ENCODE measurements at places on chromosomes 16 and 17. TPM values are rescaled to one million over a fixed set of nuclear protein-coding genes. Genes with fewer than 3 reads are reported as not detected.

Gene GRIN2A
- 42.6 TPM for total RNA-seq

Gene WDR90
- 31.9 TPM for total RNA-seq

Gene CACNG1
- 0.20 TPM for total RNA-seq

Gene KRT24
- total RNA-seq = not detected

Gene PLA2G10
- total RNA-seq = not detected

Measured in spinal cord (tissue), 10 donors.